ENCODE measurements at places on chromosomes 4 and X.

DNA sequence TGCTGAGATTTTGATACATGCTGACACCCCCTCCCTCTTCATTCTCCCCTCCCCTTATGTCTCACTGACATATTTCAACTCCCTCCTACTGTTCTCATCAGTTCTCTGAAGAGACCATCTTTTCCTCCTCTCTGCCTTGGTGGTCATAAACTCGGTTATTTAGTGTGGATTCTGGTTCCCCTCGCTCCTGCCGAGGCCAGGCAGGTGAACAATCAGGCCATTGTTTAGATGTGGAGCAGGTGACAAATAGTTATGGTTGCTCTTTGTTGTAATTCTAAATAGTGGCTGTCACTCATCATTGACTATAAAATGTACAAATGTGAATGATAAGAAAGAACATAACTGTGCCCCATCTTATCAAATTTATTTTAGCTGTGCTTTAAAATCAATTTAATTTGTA lies 324.6 kb downstream of the BCOR start:
- DNase-seq: no peak

GRCh38 chrX:118211891-118212816 lies 95.5 kb upstream of the KLHL13 start:
- DNase-seq: no peak

- DNase-seq: no peak
Measured at GRCh38 chr4:35325908-35326453, 918.3 kb downstream of the ARAP2 start.

DNA sequence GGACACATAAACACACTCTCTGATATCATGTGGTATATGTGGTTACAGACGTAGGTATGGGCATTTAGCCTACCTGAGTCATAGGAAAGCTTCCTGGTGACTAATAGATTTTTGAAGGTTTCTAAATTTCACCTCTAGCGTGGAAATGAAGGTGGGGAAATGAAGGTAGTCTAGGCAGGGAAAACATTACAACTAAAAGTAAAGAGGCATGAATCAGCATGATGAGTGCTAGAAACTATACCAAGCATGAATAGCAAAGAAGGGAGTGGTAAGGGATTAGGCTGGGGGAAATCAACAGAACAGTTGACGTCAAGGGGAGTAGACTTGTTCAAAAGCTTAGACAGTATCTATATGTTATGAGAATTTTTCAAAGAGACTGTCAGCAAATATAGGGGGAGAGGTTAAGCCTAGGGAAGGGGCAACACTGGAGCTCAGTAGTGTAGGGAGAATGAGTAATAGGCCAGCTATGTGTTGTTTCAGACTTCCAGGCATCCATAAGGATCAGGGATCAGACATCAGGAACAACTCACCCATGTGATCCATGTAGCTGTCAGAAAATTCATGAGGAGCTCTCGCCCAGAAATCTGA lies 279.3 kb upstream of the DIPK2B start:
- no peak for DNase-seq

- DNase-seq: no peak
Measured at GRCh38 chr4:27009539-27009938, 148.9 kb downstream of the STIM2 start.

DNA sequence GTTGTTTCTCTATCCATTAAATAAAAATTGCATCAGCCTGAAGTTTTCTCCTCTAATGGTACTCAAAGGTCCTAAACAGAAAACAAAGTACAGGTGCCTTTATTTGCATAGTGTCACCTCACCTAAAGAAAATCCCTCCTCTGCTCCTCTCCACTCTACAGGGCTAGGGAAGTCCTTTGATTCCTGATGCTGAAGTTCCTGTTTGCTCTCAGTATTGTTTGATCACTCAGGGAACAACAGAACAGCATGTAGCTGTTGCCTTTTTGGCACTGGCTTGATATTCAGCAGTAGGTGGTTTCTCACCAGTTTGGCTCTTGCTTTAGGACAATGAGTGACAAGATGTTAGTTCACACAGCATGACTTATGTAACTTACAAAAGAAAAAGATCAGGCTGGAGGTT lies 156.2 kb upstream of the SLC7A11 start:
- DNase-seq: peak; percentile 41

GRCh38 chr4:112288455-112288854 lies 2.8 kb upstream of the TIFA start:
- DNase-seq: no peak

DNA sequence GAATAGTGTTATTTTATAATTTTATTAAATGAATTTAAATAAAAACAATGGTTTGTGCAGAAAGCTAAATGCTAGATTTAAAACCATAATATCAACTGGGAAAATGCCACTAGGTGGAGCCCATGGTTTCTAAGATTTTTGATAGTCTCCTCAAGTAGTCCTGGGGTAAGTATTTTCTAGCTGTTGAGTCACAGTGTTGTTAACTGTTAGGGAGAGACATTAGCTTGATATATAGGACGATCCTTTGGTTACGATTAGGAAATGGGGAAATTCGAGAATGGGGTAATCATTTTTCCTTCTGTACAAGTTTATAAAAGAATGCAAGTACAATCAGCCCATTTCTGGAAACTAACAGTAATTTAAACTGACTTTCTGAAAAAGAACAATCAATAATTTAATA lies 378.4 kb downstream of the ANKRD50 start:
- no peak for DNase-seq

- no peak for DNase-seq
Measured at GRCh38 chr4:96166806-96167205, 326.9 kb downstream of the PDHA2 start.

DNA sequence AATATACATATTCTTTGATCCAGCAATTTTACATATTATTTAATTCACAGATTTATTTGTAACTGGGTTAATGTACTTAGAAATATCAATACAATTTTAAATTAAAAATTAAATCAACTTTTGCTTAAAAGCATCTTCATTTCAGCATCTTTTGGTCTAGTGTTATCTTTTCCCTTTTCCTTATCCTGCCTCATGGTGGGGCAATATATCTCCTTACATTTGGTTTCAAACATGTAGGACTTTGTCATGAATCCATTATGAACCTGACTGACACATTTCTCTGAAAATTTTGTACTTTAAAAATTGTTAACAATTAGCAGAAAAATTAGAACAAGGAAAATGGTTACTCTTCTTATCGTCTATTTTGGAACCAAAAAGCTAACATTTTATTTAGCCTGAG lies 42.8 kb upstream of the ANK2 start:
- no peak for DNase-seq

- DNase-seq: no peak
Measured at GRCh38 chrX:21816136-21816535, 23.3 kb upstream of the MBTPS2 start.

GRCh38 chr4:124060261-124060918 lies 652.1 kb downstream of the ANKRD50 start:
- no peak for DNase-seq

DNA sequence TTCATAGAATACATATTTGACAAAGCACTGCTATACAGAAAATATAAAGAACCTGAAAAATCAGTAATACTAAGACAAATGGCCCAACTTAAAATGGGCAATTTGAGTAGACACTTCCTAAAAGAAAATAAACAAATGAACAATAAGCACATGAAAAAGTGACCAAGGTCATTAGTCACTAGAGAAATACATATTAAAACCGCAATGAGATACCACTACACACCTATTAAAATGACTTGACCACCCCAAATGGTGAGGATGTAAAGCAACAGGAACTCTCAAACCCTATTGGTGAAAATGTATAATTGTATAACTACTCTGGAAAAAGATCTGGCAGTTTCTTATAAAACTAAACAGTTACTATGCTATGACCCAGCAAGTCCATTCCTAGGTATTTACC lies 34.0 kb upstream of the USP9X start:
- no peak for DNase-seq

DNA sequence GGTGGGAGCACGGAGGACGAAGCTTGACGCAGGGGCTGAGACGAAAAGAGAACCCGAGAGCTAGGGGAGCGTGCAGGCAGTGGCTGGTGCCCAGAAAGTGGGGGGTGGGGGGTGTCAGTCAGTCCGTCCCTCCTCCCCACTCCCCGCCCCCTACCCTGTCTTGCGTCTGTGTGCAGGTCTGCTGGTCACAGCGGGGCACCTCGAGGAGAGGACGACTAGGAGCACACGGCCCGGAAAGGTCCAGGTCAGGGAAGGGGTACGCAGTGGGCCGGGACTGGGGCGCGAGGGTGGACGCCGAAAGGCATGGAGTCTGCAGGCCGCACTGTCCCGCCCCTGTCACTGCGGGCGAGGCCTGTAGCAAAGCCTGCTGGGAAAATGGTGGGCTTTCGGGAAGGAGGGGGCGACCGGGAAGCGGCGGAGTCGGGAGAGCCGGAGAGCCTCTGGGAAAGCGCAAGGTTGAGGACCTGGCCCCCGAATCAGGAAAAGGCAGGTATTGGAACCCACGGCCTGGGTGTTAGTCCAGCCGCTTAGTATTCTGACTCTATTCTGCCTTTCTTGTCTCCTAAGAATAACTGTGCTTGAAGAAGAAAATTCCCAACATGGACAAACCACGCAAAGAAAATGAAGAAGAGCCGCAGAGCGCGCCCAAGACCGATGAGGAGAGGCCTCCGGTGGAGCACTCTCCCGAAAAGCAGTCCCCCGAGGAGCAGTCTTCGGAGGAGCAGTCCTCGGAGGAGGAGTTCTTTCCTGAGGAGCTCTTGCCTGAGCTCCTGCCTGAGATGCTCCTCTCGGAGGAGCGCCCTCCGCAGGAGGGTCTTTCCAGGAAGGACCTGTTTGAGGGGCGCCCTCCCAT lies 769 bp downstream of the TCEAL1 start:
- DNase-seq: peak; percentile 90

DNA sequence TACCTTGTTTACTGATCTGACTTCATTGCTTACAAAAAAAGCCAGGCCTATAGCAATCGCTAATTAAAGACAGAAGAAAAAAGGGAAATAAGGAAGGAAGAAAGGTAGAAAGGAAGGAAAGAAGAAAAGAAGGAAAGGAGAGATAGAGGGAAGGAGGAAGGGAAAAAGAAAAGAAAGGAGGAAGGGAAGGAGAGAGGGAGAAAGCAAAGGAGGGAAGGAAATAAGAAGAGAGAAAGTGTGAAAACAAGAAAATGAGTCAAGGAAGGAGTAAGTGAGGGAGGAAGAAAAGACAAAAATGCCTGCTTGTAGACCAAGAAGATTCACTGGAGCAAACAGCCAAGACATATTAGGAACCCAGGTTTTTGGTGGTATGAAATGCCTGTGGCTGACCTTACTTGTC lies 57.0 kb upstream of the MAGEB16 start:
- DNase-seq: no peak

- DNase-seq: no peak
Measured at GRCh38 chrX:14173873-14174272, 144.2 kb upstream of the GEMIN8 start.

GRCh38 chr4:88802138-88802537 lies 104.5 kb upstream of the NAP1L5 start:
- no peak for DNase-seq

- DNase-seq: no peak
Measured at GRCh38 chrX:73758250-73758649, 195.3 kb downstream of the CHIC1 start.

GRCh38 chrX:106144755-106145639 lies 23.1 kb upstream of the PWWP3B start:
- DNase-seq: no peak

- DNase-seq: no peak
Measured at GRCh38 chrX:14027511-14028019, 2.1 kb downstream of the GEMIN8 start.

- peak; percentile 37 for DNase-seq
Measured at GRCh38 chr4:73867783-73868182, 1.4 kb upstream of the CXCL1 start.

- no peak for DNase-seq
Measured at GRCh38 chr4:70182517-70183167, 12.9 kb upstream of the ODAM start.

DNA sequence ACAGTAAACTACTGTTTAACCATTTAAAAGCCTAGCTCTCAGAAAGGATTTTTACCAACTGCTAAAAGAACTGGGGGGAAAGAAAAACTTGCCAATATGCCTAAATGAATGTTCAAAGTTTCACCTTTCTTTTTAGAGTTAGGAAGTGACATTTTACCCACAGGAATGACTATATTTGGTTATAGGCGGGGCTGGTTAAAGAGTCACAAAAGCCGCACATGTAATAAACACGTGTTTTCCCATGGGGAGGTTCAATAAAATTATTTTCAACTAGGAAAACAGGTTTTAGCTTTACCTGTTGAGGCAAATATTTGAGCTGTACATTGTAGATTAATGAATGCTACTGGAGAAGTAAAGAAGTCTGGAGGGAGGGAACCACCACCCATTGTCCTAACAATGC lies 41.6 kb upstream of the UGDH start:
- DNase-seq: no peak

- DNase-seq: no peak
Measured at GRCh38 chrX:77743720-77744119, 42.3 kb downstream of the ATRX start.

GRCh38 chrX:56782791-56783449 lies 53.9 kb downstream of the NBDY start:
- no peak for DNase-seq

DNA sequence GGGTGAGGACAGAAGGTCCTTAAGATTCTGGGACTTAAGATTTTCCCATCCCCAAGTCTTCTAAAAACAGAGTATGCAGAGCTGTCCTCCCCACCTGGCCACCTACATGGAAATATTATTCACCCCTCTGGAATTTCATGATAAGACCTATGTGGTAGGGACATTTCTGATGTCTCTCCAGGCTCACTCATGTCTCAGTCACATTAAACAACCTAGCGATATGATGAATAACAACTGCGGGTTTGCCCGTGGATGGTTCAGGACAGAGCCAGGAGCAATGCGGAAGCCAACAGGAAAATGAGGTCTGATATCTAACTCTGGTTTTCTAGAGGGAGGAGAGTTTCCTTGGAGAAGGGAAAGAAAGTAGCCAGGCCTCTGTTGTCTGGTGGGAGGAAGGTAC lies 47.4 kb downstream of the TEX13A start:
- DNase-seq: no peak

- no peak for DNase-seq
Measured at GRCh38 chrX:17605676-17606075, 131.6 kb upstream of the SCML1 start.

DNA sequence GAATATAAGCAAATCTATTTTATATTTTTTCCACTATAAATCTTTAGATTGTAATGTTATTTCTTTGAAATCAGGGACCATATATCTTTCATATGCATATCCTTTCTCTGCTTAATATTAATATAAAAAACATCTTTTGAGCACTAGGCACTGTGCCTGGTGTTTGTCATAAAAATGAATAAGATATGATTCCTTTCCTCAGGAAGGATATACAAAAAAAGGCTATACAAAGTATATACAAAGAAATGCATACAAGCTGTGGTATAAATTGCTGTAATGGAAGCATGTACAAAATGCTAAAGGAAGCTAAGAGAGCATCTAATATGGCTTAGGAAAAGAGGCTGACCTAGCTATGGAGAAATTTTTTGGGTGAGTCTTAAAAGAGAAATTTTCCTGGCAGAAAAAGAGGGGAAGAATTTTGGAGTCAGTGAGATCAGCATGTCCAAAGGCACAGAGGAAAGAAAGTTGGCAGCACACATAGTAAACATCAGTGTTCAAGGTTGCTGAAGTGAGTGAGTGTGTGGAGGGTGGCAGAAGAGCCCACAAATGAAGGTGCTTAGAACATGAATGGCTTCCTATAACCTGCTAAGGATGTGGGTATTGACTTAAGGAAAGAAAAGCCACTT lies 500.0 kb downstream of the SPRY1 start:
- no peak for DNase-seq

- no peak for DNase-seq
Measured at GRCh38 chr4:107747748-107748486, 27.9 kb upstream of the PAPSS1 start.

GRCh38 chrX:100904433-100904832 lies 24.3 kb downstream of the XKRX start:
- DNase-seq: no peak

Data from H9 (cell line).